Kidney tubule cell (primary cell): ENCODE measurements at places on chromosomes 4 and X.

GRCh38 chr4:129917651-129918050 lies 821.7 kb downstream of the C4orf33 start:
- no peak for DNase-seq

DNA sequence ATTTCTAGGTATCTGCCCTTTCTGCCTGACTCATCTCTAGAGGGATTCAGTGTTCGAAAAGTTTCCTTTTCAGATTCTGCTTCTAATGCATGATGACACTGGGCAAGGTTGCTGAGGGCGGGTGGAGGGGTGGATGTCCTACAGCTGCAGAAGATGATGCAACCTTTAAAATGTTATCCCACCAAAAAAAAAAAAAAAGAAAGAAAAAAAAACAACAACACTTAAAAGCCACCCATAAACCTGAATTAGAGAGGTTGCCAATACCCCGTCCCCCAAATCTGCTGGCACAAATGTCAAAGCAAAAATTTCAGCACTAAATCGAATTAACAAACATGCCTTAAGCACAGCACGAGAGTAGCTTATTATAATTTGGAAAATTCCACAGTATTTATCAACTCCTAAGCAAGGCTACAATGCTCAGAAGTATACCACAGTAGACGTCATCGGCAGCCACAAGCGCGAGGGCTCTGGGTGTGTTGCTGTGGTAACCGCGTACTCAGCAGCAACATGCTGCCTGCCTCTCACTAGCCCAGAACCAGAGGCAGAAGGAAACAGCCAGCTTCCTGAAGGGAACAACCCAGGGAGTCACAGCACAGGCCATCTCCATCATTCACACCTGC lies 167.5 kb upstream of the MAP3K15 start:
- peak; percentile 51 for DNase-seq

DNA sequence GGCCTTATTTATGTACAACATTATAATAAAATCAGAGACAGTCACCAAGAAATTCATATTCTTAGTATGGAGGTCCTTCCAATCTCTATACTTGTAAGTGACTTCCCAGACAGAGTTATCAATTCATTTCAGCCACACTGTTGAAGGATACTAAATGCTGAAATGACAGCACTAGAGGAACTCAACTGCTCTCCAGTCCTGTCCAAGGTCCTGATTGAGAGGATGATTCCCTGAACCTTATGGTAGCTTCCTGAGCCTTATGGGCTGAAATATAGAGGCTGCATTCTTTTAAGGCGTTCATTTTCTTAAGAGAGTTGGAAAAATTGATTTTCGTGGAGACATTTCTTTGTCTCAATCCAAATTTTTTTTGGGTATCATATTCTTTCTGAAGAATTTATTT lies 205.9 kb downstream of the TLL1 start:
- DNase-seq, result peak; percentile 3

- DNase-seq, result no peak
Measured at GRCh38 chrX:136529795-136530194, 2.2 kb upstream of the VGLL1 start.

DNA sequence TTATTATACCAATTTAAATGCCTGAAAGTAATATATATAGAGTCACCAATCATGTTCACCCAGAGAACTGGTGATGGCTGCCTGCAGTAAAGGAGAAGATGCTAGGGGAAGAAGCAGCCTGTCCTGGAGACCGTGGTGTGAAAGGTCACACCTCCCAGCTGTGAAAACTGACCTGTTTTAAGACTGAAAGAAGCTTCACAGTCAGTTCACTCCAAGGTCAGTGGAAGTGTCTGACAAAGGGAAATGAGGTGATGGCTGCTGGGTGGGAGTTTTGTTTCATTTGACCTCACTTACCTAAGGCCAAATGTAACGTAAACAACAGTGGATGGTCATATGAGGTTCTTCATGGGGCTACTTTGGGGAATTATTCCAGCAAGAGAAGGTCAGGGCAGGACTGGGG lies 352.1 kb upstream of the GATB start:
- DNase-seq, result no peak

GRCh38 chrX:39988496-39988895 lies 109.3 kb downstream of the BCOR start:
- no peak for DNase-seq

GRCh38 chrX:2627272-2627867 lies 63.7 kb upstream of the CD99 start:
- DNase-seq, result peak; percentile 32
